ENCODE measurements at places on chromosomes 2 and 18.

- no peaks in the 10 kb centered on the region for H3K27me3 ChIP-seq
- H3K4me3 ChIP-seq = peak within 1 kb of the TSS; percentile 78
- H3K4me1 ChIP-seq = peaks cover 50% of the 10 kb centered on the region
- peak; percentile 87 for DNase-seq
Measured at GRCh38 chr18:47930199-47930930, at the start of gene SMAD2. SMAD2 (minus strand) TSS chr18:47930659; CDS start chr18:47896756, 33,903 bp downstream.

GRCh38 chr2:109068811-109069210 is 60.2 kb upstream of the SH3RF3 start:
- H3K27ac ChIP-seq = no peak overlapping the region
- no peaks in the 10 kb centered on the region for H3K27me3 ChIP-seq
- H3K4me3 ChIP-seq = no peak overlapping the region

GRCh38 chr2:98604547-98604946 is 3.8 kb downstream of the COA5 start:
- no peak for DNase-seq
- peaks cover 13% of the 10 kb centered on the region for H3K36me3 ChIP-seq
- no peaks in the 10 kb centered on the region for H3K27me3 ChIP-seq
- H3K4me1 ChIP-seq = peaks cover 20% of the 10 kb centered on the region

GRCh38 chr18:63817441-63818051 is 42.3 kb downstream of the SERPINB7 start:
- no peaks in the 10 kb centered on the region for H3K27me3 ChIP-seq
- H3K4me1 ChIP-seq = no peaks in the 10 kb centered on the region
- no peak overlapping the region for H3K27ac ChIP-seq
- H3K36me3 ChIP-seq = no peaks in the 10 kb centered on the region

DNA sequence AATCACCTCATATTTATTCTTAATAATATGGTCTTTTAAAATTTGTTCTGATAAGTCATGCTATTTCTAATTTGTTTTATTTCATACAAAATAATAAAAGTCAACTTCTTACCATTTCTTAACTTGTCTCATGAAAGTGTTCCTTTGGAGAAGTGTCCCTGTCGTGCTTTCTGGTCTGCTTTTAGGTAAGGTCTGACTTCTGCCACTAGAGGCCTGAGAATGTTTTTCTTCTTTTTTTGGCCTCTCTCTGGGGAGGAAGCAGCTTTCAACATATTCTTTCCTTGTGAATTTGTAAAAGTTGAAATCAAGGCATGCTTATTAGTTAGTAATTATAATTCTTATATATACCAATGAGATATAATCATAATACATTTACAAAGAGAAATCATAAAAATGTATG is 39.4 kb downstream of the MAP2 start:
- H3K36me3 ChIP-seq = no peaks in the 10 kb centered on the region
- no peaks in the 10 kb centered on the region for H3K4me1 ChIP-seq
- DNase-seq = no peak
- no peak overlapping the region for H3K4me3 ChIP-seq
- H3K27ac ChIP-seq = no peak overlapping the region

DNA sequence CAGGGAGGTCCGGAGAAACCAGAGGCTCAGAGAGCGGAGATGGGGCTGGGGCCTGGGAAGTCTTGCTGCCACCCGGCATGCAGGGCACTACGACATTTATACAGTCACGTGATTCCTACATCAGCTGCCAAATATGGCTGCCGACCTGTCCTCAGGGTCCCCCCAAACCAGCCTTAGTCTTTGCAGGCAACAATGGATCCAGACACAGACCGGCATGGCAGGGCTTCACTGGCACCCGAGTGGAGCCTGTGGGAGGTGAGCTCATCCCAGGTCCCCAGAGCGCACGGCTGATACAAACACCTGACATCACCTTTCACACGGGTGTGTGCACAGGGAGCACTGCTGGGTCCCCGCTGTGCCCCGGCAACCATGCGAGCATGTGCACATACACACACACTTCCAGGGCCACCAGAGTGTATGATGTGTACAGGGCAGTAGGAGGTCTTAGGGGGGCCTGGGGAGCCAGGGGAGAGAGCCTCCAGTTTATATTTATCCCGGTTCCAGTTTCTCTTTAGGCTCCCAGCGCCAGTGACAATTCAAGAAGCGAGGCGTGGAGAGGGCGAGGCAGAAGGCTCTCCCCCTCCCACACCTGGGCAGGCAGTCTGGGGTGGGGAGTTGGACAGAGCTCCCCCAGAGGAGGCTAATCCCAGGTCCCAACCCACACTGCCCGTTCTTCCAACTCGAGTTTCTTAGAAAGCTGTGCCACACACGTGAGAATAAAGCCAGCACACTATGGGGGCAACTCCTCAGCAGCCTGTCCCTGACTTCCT is 2.7 kb downstream of the SEMA4C start:
- H3K4me3 ChIP-seq = no peak overlapping the region
- H3K36me3 ChIP-seq = no peaks in the 10 kb centered on the region
- H3K27me3 ChIP-seq = no peaks in the 10 kb centered on the region
- DNase-seq = no peak
- H3K27ac ChIP-seq = peak overlapping the region; percentile 78

DNA sequence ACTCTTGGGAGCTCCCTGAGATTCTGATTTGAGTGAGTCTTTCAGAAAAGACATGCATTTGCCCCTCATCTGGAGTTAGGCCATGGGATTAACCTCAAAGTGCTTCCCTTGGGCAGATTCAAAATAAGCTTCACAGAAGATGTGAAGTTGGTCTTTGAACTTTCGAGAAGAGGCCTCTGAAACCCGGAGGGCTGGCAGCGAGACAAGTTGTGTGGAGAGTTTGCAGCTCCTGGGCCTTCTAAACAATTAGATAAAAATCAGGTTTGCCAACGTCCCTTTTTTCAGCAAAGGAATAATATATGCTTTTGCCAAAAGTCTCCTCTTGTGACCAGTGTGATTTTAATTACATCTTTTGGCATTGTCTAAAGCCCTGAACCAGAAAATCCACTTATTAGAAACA is 489.7 kb downstream of the SOX11 start:
- H3K27me3 ChIP-seq = no peaks in the 10 kb centered on the region
- H3K36me3 ChIP-seq = no peaks in the 10 kb centered on the region
- no peak overlapping the region for H3K27ac ChIP-seq
- peaks cover 28% of the 10 kb centered on the region for H3K4me1 ChIP-seq

DNA sequence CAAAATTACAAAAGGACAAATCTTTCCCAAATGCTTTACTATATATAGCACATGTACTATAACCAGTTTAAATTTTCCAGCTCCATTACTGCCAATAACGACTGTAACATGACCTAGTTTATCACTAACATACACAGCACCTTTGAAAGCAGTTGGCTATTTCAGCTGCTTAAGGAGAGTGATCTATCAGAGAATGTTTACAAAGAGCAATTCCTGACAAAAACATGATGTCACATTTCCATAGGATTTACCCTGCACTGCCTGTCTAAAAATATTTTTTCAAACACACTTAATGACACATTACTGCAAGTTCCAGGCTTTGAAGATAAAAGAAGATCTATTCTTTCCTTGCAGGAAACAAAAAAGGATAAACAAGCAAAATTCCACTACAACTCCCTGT is 40.6 kb downstream of the ZNF516 start:
- peaks cover 42% of the 10 kb centered on the region for H3K4me1 ChIP-seq
- H3K27me3 ChIP-seq = no peaks in the 10 kb centered on the region
- H3K27ac ChIP-seq = no peak overlapping the region
- no peak overlapping the region for H3K4me3 ChIP-seq
- H3K36me3 ChIP-seq = no peaks in the 10 kb centered on the region

- no peaks in the 10 kb centered on the region for H3K27me3 ChIP-seq
- no peak for DNase-seq
- H3K4me3 ChIP-seq = no peak within 1 kb of the TSS
- H3K27ac ChIP-seq = no peak within 1 kb of the TSS
Measured at GRCh38 chr2:240140511-240140910, at the start of gene OTOS. OTOS (minus strand) TSS chr2:240140658; CDS start chr2:240140326, 332 bp downstream.

DNA sequence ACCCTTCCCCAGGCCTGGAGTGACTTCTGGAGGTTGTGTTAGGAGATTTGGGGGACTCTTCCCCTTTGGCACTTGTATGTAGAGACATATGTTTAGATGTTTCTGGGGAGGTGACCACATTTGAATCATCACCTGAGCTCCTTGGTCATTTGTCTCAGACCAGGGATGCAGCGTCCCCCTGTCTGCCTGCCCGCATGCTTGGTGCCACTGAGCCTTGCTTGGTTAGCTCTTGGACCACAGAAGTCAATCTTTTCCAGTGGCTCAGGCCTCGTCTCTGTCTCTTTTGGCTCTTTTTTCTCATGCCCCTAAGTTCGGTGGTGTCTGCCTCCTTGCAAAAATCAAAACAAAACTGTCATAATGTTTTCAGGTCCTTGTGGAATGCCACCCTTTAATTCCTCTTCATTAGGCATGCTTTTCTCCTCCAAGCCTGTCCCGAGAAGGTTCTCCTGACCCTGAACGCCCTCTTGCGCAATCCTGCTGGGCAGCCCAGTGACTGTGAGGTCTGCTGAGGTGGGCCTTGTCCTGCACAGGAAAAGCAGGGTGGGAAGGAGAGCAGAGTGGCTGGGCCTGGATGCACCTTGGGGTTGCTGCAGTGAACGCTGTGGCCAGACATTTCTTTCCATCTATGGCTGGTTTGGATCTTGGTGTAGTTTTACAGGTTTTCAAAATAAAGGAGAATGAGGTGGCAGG is 24.9 kb downstream of the GLI2 start:
- no peaks in the 10 kb centered on the region for H3K4me1 ChIP-seq
- DNase-seq = no peak
- no peaks in the 10 kb centered on the region for H3K27me3 ChIP-seq

DNA sequence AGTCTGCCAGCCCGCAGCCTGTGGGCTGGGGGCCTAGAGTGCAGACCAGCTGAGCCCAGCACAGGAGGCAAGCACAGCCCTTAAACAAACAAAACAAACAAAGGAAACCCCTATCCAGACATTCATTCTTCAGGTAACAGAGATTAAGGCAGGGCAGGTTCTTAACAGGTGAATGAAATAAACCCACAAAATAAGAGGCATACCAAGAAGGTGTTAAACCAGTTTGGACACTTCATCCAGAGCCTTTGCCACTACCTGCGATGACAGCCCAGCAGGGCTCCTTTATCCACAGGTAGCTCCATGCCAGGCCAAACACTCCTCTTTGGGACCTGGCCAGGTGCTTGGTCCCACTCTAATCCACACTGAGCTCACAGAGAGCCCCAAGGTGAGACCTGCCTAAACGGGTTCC is 209.7 kb upstream of the SIX2 start:
- H3K4me3 ChIP-seq = no peak overlapping the region
- H3K27ac ChIP-seq = no peak overlapping the region
- no peaks in the 10 kb centered on the region for H3K27me3 ChIP-seq

- DNase-seq = peak; percentile 24
- peaks cover 28% of the 10 kb centered on the region for H3K4me1 ChIP-seq
- H3K36me3 ChIP-seq = no peaks in the 10 kb centered on the region
- peak overlapping the region; percentile 95 for H3K27ac ChIP-seq
Measured at GRCh38 chr2:37670378-37671008, 949 bp downstream of the CDC42EP3 start.

GRCh38 chr2:60623040-60623439 is 69.6 kb upstream of the BCL11A start:
- no peaks in the 10 kb centered on the region for H3K4me1 ChIP-seq
- H3K27me3 ChIP-seq = no peaks in the 10 kb centered on the region
- no peak overlapping the region for H3K4me3 ChIP-seq
- no peaks in the 10 kb centered on the region for H3K36me3 ChIP-seq
- no peak for DNase-seq

DNA sequence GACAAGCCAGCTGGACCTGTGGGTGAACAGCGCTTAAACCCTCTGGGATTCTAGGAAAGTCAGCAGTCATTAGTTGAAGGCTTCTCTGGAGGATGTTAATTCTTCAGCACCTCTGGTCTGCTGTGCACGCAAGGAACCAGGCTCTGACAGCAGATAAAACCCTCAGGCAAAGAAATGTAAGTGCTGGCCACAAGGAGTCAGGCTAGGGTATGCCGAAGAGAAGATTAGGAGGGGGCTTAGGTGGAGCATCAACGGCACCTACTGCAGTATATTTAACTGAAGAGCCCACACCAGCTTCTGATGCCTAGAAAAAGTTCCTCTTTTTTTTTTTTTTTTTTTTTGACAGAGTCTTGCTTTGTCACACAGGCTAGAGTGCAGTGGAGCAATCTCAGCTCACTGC is 304.2 kb upstream of the MC4R start:
- no peak overlapping the region for H3K27ac ChIP-seq
- DNase-seq = no peak
- no peak overlapping the region for H3K4me3 ChIP-seq
- H3K27me3 ChIP-seq = no peaks in the 10 kb centered on the region
- no peaks in the 10 kb centered on the region for H3K4me1 ChIP-seq

GRCh38 chr2:133829450-133830020 is 261.3 kb upstream of the NCKAP5 start:
- H3K36me3 ChIP-seq = no peaks in the 10 kb centered on the region
- H3K27ac ChIP-seq = no peak overlapping the region
- H3K27me3 ChIP-seq = no peaks in the 10 kb centered on the region
- H3K4me1 ChIP-seq = peaks cover 5% of the 10 kb centered on the region

- H3K36me3 ChIP-seq = no peaks in the 10 kb centered on the region
- DNase-seq = no peak
- H3K4me3 ChIP-seq = no peak overlapping the region
- no peaks in the 10 kb centered on the region for H3K27me3 ChIP-seq
Measured at GRCh38 chr2:200829258-200829655, 17.5 kb downstream of the BZW1 start.

GRCh38 chr18:8374676-8375075 is 234.6 kb upstream of the RAB12 start:
- no peak overlapping the region for H3K27ac ChIP-seq
- no peaks in the 10 kb centered on the region for H3K4me1 ChIP-seq
- no peaks in the 10 kb centered on the region for H3K36me3 ChIP-seq
- no peaks in the 10 kb centered on the region for H3K27me3 ChIP-seq
- DNase-seq = no peak

- H3K4me1 ChIP-seq = peaks cover 42% of the 10 kb centered on the region
- H3K27me3 ChIP-seq = no peaks in the 10 kb centered on the region
- H3K27ac ChIP-seq = no peak overlapping the region
- no peak for DNase-seq
- H3K4me3 ChIP-seq = no peak overlapping the region
Measured at GRCh38 chr2:216114382-216114713, 5.2 kb downstream of the XRCC5 start.

GRCh38 chr2:172091761-172092566 is 6.7 kb downstream of the DLX1 start:
- no peaks in the 10 kb centered on the region for H3K27me3 ChIP-seq
- no peak for DNase-seq
- no peak overlapping the region for H3K27ac ChIP-seq
- H3K4me3 ChIP-seq = no peak overlapping the region
- no peaks in the 10 kb centered on the region for H3K36me3 ChIP-seq
- peaks cover 37% of the 10 kb centered on the region for H3K4me1 ChIP-seq

All from body of pancreas (tissue), 4 donors.